ENCODE measurements at places on chromosomes 3 and 15.

- no peak for DNase-seq
These were observed 8.5 kb downstream of the IP6K2 start for GRCh38 chr3:48708481-48708889.

DNA sequence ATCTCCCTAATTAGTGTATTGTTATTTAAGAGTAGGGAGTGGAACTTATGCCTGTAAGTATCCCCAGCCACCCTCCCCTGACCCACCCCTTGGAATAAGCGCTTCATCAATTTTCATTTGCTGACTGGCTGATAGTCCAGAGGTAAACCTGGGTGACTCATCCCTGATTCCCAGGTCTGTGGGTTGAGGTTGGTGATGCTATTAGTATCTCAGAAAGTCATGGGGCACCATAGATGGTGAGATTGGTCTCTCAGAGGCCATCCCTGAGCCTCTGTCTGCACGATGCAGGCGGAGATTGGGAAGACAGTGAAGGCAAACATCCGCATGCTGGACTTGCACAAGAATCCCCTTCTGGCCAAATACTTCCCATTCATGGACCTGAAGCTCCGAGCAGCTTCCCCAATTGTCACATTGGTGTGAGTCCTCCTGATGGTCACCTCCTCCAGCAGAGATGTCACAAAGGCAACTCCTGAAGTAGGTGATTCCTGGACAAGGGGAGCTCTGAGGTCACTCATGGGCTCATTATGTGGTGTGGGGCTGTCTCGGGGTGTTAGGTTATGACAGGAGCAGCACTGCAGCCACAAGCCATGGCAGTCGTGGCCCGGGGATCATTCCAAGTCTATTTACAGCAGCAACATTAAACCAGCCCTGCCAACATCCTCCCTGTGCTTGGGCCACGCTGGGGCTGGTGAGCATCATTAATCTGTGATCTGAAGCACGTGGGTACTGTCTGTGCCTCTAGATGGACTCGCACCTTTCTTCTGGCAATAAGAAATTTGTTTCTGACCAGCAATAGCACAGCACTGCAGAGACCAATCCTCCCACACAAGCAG lies 6.8 kb upstream of the TXNRD3 start:
- DNase-seq: no peak

- no peak for DNase-seq
These were observed 166.3 kb downstream of the VGLL4 start for GRCh38 chr3:11477407-11477911.

DNA sequence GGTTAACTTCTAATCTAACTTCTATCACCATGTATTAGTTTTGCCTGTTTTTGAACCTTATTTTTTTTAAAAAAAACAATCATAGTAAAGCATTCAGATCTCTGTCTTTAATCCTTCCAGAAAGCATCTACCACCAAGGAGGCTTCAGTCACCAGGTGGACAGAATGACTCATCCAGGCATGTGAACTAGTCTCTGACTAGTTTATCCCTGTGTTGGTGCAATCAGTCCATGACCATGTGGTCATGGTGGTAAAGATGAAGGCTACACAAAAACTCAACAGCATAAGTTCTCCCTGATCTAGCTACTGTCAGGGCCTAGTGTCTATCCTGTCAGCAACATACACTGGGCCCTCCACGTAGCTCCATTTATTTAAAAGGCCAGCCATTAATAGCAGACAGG lies 750.6 kb downstream of the AGBL1 start:
- no peak for DNase-seq

GRCh38 chr3:194162817-194163584 lies 27.1 kb downstream of the HES1 start:
- DNase-seq: no peak

DNA sequence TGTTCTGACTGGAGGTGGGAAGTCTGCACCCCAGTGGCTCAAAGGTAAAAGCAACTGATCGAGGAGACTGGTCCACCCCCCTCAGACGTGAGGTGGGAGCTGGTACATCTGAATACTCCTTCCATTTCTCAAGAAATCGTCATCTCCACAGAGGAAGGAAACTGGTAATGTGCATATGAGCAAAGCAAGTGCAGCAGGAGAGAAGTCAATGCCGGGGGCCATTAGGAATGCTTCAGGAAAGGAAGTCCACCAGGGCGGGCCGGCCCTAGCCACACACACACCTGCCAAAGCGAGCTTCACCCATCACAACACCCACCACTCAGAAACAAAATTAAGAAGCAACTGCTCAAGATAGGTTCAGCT lies 8.5 kb downstream of the TBC1D2B start:
- DNase-seq: no peak

DNA sequence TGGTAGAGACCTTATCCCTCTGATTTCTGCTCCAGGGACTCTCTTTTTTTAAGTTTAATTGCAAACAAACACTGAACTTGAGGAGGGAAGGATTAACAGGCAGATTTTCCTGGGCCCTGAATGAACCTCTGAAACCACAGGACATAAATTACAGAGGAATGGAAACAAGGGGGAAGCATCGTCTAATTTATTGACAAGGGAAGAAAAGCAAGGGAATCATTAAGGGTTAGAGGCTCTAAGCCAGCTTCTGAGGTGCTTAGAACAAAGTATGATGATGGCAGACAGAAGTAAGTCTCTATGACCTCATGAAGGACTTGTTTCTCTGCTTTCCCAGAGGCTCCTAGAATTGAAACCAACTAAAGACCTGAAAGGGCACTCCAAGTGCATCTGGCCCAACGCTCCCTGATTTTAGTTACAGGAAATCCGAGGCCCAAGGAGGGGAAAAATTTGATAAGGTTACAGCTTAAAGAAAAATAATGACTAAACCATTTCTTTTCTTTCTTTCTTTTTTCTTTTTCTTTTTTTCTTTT lies 244.7 kb upstream of the NR2E3 start:
- DNase-seq: no peak

DNA sequence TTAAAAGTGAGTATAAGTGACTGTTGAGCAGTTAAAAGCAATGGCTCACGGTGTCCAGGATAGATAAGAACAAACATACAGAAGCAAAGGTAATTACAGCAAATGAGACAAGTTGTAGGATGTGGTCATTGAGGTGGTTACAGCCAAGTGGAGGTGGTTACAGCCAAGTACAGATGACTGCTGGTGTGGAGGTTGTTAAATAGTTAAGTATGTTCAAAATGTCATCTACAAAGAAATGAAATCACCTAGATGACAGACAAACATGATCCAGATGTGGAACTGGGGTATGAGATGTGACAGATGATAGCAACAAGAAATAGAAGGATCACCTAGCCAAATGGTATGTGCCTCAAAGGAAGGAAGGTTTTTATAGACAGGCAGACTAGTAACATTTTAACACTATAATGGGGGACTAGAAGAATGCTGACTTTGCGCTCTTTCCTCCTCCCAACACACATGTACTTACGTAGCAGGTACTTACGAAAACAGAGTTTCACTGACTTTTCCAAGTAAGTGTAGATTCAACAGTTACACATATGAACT lies 6.8 kb upstream of the ANKRD28 start:
- no peak for DNase-seq

DNA sequence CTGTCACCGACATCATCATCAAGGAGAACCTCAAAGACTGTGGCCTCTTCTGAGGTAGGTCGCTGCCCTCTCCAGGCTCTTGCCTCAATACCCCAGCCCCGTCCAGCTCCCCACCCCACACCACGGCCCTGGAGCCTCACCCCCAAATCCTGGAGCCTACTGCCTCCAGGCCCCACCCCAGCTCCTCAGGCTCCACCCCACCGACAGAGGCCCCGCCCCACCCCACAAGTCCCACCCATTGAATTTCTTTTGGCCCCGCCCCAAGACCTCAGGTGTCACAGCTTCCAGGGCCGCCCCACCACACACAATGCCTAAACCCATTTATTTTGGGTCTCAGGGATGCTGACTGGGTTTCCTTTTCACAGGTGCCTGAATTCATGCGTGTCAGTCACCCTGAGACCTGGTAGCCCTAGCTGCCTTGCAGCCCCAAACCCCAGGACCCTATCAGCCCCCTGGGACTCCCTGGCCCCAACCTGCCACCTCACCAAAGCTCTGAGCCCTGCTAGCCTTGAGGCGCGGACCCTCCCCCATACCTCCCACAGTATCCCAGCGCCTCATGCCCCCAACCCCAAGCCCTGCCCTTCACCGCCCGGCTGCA lies 3.6 kb downstream of the GNAT1 start:
- no peak for DNase-seq

DNA sequence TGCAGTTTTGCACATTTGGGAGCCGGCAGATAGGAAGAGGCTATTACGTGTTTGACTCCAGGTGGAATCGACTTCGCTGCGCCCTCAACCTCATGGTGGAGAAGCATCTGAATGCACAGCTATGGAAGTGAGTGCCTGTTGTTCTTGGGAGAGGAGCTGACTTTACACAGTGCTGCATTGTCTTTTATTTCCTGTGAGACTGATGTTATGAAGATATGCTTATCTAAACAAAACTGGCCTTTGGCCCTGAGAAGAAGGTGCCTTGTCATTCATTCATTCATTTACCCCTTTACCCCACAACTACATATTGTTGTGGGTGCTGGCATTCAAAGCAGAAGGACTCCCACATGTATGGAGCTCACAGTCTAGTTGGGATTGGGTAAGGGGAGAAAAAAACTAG lies 32.6 kb downstream of the PSMD6 start:
- no peak for DNase-seq

DNA sequence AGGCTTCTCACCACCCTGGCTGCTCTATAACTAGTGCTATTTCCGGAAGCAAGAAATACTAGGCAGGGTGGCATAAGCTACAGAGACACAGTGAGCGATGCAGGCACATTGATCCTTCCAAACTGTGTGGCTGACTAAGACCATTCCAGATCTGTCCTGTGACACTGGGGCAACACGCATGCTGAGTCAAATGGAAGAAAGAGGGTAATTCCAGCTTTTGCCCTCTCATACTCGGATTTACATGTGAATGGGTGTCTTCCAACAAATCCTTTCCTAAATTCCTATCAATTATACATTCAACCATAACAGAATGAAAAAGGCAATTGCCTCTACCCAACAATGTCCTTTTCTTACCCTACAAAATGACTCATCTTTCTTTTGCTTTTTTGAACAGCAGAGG lies 5.1 kb downstream of the FSIP1 start:
- no peak for DNase-seq

DNA sequence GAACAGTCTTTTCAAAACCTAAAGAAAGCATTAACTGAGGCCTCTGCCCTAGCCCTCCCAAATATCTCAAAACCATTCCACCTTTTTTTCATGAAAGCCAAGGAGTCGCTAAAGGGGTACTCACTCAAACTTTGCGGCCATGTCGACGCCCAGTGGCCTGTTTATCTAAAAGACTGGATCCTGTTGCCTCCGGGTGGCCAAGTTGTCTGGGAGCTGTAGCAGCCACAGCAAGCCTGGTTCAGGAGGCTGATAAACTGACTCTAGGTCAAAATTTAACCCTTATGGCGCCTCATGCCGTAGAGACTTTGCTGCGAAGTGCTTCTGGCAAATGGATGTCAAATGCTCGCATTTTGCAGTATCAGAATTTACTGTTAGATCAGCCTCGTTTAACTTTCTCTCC lies 39.5 kb downstream of the ZBTB11 start:
- DNase-seq: no peak

GRCh38 chr15:29014493-29014892 lies 128.7 kb downstream of the APBA2 start:
- DNase-seq: no peak

DNA sequence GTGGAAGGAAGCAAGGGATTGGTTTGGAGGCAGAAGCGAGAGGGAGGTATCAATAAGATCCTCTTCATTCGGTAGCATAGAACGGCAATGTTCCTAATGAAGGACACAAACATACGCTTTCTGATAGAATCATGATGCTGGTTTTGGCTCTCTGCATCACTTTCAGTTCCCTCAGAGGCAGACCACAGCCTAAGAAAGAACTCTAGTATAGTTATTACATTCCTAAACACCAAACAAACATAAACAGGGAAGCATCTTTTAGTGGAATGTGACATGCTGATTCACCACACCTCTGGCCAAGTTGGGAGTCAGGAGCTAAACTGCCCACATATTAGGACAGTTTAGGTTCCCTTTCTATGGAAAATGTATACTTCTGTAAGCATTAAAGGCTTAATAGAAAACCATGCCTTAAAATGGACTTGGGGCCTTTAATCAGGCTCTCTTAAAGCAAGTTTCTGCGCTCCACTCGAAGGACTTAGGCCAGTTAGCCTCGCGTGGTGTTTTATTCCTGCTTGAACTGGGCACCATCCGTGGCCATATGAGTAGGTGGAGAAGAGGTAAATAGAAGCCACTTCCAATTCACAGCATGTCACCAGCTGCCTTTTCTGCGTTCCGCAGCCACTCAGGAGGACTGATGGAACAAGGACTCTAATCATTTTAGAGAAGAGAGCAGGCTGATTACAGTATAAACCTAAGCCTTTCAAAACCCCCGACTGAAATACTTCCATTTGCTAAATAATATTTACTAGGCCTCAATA lies 53.7 kb downstream of the CD47 start:
- no peak for DNase-seq

DNA sequence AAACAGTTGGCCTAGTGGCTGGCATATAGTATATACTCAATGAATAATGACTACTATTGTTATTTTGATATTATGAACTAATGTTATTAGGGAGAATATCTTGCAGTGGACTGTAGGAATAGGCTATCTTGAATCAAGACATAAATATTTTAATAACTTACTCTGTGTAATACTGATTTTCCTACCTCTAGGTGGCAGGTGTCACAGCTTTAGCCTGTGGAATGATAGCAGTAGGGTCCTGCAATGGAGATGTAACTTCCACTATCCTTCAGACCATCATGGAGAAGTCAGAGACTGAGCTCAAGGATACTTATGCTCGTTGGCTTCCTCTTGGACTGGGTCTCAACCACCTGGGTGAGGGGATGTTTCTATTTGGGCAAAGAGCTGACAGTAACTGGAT lies 6.5 kb downstream of the PSMD2 start:
- DNase-seq: no peak

DNA sequence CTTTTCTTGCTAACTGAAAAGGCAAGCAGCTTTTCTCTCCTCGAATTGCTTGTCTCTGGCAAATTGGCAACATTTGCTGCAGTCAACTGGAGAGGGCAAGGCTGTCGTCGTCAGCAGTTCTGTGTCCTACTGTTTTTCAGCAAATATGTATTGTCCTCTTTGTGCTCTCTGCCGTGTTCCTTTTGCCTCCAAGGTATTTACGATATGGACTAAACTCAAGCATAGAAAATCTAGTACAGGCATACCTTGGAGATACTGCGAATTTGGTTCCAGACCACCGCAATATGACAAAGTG lies 558 bp upstream of the SLC30A4 start:
- no peak for DNase-seq

DNA sequence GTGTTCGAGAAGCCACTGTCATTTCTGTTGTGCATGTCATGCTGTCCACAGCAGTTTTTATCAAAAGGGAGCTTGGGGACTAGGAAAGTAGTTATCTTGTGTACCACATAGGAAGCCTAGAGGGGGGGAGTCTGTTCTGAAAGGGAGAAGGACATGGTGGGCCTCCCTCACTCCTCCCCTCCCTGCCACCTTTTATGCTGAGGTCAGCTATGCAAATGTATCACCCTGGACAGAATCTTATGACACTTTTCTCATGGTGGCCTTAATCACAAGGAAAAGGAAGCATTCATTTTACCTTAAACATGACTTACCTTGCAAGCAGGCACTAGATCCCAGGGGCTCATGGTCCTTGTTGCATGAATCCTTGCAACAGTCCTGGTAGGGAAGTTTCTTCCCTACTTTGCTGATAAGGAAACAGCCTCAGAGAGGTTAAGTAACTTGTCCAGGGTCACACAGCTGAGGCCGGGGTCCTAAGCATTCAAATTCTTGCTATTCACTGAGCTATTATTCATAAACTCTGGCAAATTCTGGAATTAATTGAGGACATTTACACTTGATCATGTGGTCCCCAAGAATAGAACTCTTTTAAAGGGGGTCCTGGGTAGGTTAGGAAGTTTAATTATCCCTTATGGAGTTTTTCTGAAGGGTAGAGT lies 81.1 kb upstream of the SLC6A1 start:
- DNase-seq: no peak

GRCh38 chr3:134017490-134017889 lies 12.2 kb downstream of the SLCO2A1 start:
- no peak for DNase-seq

Measured in glutamatergic neuron (in vitro differentiated cells).